Prostate gland (tissue), 2 donors: ENCODE measurements at places on chromosomes 1 and 21.

DNA sequence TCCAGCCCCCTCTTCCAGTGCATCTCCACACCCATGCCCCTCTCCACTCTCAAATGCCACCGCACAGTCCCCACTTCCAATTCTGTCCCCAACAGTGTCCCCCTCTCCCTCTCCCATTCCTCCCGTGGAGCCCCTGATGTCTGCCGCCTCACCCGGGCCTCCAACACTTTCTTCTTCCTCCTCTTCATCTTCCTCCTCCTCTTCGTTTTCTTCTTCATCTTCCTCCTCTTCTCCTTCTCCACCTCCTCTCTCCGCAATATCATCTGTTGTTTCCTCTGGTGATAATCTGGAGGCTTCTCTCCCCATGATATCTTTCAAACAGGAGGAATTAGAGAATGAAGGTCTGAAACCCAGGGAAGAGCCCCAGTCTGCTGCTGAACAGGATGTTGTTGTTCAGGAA, 80.8 kb downstream of the PRDM2 start:
- no peaks in the 10 kb centered on the region for H3K27me3 ChIP-seq
- H3K36me3 ChIP-seq = no peaks in the 10 kb centered on the region

- H3K27me3 ChIP-seq = no peaks in the 10 kb centered on the region
- no peak overlapping the region for H3K4me3 ChIP-seq
- no peak overlapping the region for H3K27ac ChIP-seq
- H3K36me3 ChIP-seq = no peaks in the 10 kb centered on the region
- H3K4me1 ChIP-seq = no peaks in the 10 kb centered on the region
- DNase-seq = no peak
Measured at GRCh38 chr1:9676815-9677393, 25.4 kb downstream of the PIK3CD start.

- H3K27ac ChIP-seq = no peak overlapping the region
- no peaks in the 10 kb centered on the region for H3K4me1 ChIP-seq
- H3K4me3 ChIP-seq = no peak overlapping the region
- DNase-seq = no peak
Measured at GRCh38 chr1:147549526-147549925, 8.2 kb downstream of the BCL9 start.

- no peaks in the 10 kb centered on the region for H3K4me1 ChIP-seq
- DNase-seq = peak; percentile 61
- peak overlapping the region; percentile 50 for H3K27ac ChIP-seq
- no peaks in the 10 kb centered on the region for H3K27me3 ChIP-seq
Measured at GRCh38 chr1:217574265-217574949, 56.5 kb downstream of the GPATCH2 start.

GRCh38 chr1:171220081-171220420, 28.2 kb upstream of the FMO1 start:
- DNase-seq = no peak
- H3K27me3 ChIP-seq = no peaks in the 10 kb centered on the region
- H3K36me3 ChIP-seq = no peaks in the 10 kb centered on the region
- H3K4me1 ChIP-seq = peaks cover 5% of the 10 kb centered on the region
- H3K4me3 ChIP-seq = no peak overlapping the region

- no peak overlapping the region for H3K27ac ChIP-seq
- no peaks in the 10 kb centered on the region for H3K4me1 ChIP-seq
- no peaks in the 10 kb centered on the region for H3K27me3 ChIP-seq
- no peak for DNase-seq
Measured at GRCh38 chr1:46621930-46622329, 5.3 kb upstream of the MOB3C start.

DNA sequence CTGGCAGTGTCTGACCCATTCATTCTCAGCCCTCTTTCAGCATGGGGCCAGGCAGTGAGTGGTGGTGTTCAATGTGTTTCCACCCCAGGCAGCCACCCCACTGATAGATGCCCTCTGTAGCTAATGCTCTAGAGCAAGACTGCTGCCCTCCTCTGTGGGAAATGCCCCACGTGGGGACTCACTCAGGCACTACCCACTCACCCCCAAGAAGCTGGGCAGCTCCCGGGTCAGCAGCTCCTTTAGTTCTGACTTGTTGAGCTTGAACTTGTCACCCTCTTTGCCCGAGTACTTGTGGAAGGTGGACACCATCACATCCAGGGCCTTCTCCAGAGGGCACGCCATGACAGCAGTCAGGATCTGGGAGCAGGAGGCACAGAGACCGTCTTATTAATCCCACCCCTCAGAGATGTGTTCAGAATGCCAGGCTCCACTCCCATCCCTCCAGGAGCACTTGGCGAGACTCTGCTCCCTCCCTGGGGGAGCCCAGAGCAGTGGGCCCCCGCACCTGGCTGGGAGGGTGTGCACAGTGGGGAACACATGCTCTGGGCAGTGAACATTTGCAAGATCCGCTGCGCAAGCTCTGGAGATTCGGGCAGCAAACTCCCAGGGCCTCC, 1.0 kb downstream of the S100A4 start:
- H3K4me1 ChIP-seq = no peaks in the 10 kb centered on the region
- DNase-seq = no peak
- H3K27me3 ChIP-seq = no peaks in the 10 kb centered on the region

DNA sequence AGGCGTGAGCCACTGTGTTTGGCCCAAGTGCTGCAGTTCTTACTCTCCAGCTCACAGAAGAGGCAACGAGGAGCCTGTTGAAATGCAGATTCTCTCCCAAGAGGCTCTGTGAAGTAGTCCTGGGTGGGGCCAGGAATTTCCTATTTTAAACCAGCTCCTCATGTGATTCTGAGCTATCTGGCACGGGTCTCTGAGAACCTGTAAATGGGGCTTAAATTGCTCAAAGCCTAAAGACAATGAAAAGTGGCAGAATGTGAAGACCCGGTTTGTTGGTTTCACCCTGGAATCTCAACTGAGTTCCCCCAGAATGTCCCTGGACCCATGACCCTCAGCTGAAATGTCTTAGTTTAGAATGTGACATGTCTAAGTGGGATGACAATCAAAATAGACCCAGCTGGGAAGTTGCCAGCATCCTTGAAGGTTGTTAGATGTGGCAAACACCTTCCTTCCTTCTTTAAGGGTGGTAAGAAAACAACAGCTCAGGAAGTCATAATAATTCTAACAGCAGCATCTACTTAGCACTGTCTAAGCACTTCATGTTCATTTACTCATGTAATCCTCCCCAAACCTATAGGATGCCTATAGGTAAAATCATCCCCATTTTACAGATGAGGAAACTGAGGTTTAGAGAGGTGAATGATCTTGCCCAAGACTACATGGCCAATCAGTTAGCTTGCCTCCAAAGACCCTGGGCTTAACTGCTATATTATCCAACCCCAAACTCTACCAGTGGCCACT, 20.9 kb upstream of the ATP5PO start:
- no peak overlapping the region for H3K27ac ChIP-seq
- H3K36me3 ChIP-seq = no peaks in the 10 kb centered on the region
- DNase-seq = no peak
- H3K4me3 ChIP-seq = no peak overlapping the region
- no peaks in the 10 kb centered on the region for H3K27me3 ChIP-seq

DNA sequence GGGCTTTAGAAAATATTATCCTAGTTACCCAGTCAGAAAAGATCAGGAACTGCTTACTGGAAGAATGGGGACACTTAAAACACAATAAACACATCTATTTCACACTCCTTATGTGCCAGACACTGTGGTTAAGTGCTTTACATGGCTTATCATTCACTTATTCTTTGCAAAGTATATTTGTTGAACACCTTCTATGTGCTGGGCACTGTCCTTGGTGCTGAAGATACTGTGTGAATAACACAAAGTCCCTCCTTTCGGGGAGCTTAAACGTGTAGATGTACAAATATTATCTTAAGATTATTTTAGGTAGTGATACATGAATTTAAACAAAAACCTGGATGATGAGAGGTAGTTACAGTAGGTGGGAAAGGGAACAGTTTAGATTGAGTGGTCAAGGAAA, 169.3 kb downstream of the ST6GALNAC5 start:
- DNase-seq = no peak
- no peaks in the 10 kb centered on the region for H3K4me1 ChIP-seq
- no peak overlapping the region for H3K4me3 ChIP-seq
- no peaks in the 10 kb centered on the region for H3K36me3 ChIP-seq

DNA sequence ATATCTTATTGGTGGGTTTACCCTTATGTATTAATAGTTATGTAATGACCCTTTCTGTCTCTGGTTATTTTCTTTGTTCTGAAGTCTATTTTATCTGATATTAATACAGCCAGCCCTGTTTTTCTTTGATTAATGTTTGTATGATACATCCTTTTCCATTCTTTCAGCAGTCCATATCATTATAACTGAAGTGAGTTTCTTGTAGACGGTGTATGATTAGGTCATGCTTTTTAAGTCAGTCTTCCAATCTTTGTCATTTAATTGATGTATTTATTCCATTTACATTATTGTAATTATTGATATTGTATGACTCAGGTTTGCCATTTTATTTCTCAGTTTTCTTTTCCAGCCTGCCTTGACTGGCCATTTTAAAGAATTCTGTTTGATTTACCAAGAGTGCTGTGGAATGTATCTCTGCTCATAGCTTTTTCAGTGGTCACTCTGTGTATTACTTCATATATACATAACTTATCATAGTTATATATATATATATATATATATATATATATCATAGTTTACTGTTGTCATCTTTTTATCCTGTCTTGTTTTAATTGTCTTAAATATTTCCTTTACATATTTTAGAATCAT, 10.5 kb downstream of the RAB4A start:
- H3K27ac ChIP-seq = peak overlapping the region; percentile 68
- no peaks in the 10 kb centered on the region for H3K36me3 ChIP-seq
- H3K27me3 ChIP-seq = no peaks in the 10 kb centered on the region
- DNase-seq = no peak
- H3K4me1 ChIP-seq = peaks cover 10% of the 10 kb centered on the region
